Activated naive CD4-positive, alpha-beta T cell treated with anti-CD3 and anti-CD28 coated beads, Interleukin-2, amount 50 U/mL, for 16 hours (primary cell): ENCODE measurements at places on chromosomes 3 and 15.
A peak's percentile ranks its signal among the peaks of the same experiment; 100 is the strongest.

DNA sequence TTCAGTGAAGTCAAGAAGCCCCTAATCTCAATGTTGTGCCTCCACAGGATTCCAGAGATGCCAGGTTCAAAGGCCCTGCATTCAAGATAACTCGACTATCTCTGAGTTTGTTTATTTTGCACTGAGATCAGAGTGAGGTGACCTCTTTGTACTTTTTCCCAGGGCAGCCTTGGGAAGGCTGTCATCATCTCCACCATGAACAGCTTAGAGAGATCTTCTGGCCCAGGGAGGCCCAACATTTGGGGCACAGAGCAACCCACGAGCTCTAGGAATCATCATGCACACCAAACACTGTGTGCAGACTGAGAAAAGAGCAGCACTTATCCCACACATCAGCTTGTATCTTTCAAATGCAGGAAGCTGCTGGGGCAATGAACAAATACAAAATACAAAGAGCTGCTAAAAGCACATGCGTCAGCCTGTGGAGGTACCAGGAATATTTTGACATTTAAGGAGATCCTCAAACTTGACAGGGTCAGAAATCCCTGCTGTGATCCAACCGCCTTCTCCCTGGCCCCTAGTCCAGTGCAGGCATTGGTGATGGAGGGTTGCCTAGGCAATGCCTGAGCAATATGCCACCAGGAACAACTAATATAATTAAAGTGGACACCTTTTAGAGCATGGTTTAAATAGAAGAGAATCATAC, 33.6 kb downstream of the TRIM42 start:
- no peak for DNase-seq

DNA sequence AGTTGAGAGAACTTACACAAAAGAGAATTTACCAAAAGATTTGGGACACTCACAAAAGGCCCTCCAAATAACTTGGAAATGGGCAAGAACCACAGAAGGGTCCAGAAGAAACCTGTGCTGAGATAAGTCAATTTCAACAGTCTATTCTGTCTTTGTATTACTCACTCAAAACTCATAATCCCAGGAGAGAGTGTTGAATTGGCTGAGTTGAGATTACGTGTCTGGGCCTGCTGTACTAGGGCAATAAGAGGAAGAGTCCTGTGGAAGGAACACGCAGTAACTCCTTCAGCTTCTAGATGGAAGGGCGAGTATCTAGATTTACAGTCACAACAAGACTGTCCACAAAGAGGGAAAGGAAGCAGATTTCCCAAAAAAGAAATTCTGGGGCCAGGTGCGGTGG, 42.5 kb upstream of the DYNC1LI1 start:
- DNase-seq: no peak

DNA sequence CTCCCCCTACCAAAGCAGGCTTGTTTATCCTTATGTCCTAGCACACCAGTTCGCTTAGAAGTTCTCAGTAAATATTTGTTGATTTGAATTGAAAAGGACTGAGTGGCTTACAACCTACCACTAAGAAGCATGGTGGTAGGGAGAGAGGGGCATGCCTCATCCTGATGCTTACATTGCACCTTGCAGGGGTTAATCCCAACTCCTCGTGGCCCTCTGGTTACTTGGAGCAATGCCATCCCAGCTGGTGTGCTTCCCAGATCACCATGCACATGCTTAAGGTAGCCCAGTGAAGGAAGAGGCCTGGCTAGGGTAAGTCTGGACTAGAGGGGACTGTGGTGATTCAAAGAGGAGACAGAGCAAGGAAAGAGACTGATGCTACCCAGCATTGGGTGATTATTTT, 253.3 kb downstream of the CLSTN2 start:
- DNase-seq: no peak

DNA sequence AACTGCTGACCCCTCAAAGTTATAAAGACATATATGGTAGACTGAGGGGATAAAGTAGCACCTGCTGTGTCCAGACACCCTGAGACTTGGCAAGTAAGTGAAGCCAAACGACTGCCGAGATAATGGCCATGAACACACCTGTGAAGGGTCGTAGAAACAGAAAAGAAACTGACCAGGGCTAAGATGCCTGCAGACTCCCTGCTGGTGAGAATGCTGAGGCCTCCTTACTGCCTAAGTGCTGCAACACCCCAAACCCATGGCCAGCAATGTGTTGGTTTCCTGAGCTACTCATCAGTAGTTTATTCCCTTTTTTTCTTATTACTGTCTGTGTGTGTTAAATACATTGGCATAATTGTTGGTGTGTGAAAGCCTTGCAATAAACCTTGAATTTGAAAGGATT, 233.8 kb downstream of the ZNF385D start:
- no peak for DNase-seq

- no peak for DNase-seq
These were observed 8.6 kb downstream of the GPR15 start for GRCh38 chr3:98540346-98540745.

DNA sequence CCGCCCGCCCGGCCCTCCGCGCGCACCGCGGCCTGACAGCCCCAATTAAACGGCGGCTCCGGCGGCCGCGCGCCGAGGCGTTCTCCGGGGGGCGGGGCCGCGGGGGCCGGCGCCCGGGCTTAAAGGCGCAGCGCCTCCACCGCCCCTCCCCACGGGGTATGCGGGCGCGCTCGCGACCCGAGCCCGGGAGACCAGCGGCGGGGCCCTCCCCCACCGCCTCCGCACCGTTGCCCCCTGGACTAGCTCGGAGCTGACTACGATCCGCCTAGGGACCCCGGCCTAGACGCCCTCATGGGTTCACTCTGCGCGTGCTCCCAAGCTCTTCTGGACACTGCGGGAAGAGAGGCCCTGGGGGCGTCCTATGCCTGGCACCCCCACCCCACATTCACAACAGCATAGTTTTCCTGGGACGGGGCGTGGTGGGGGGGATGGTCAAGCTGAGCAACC, at the start of gene DUSP7:
Gene DUSP7 (minus strand): TSS at position 51 of the 447 bp plus-strand sequence. CDS start 205 bp downstream, outside the sequence.
- peak; percentile 80 for DNase-seq

GRCh38 chr3:167936019-167936418, 159.7 kb downstream of the GOLIM4 start:
- no peak for DNase-seq

DNA sequence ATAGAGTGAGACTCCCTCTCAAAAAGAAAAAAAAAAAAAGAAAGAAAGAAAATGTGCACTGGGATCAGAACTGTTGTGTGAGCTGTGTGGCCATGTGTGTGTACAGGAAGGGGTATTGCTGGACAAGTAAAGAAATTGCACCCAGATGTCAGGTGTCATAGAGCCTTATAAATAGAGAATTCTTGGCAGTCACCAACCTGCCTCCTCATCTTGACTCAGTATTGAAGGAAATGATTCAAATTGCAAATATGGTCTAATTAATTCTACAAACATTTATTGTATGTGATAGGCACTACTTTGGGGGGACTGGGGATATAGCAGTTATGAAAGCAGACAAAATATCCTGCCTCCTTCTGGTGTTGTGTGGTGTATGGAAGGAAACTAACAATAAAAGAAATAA, 243.8 kb upstream of the TTC14 start:
- DNase-seq: no peak

GRCh38 chr3:14453876-14454638, 51.7 kb downstream of the SLC6A6 start:
- DNase-seq: no peak

- DNase-seq: no peak
These were observed 124.2 kb downstream of the IMPG2 start for GRCh38 chr3:101195951-101196713.

- no peak for DNase-seq
These were observed 4.5 kb downstream of the RPL22L1 start for GRCh38 chr3:170865209-170866094.

DNA sequence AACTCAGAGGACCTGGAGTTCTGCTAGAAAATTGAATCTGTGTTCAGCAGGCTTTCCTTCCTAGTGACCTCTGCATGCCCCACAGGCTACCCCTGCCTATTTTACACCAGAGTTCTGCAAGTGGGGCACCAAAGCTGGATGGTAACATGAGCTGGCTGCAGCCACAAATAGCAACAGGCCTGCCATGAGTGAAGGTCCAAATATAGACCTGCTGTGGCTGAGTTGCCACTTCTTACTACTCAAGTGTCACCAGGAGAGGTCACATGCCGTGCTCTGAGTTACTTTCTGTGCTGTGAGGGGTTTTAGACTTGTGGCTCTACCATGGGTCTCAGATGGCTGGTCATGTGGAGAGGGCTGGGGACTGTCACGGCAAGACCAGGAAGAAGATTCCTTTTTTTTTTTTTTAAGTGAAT, at the start of gene FSD2:
Gene FSD2 (minus strand): TSS at position 76 of the 413 bp plus-strand sequence. CDS start 18,679 bp downstream, outside the sequence.
- DNase-seq: no peak

- DNase-seq: no peak
These were observed 67.3 kb downstream of the TGFBR2 start for GRCh38 chr3:30673425-30674341.

- no peak for DNase-seq
These were observed 288.9 kb downstream of the ZBBX start for GRCh38 chr3:167091226-167091625.

GRCh38 chr3:3686907-3687648, 112.2 kb upstream of the LRRN1 start:
- no peak for DNase-seq

DNA sequence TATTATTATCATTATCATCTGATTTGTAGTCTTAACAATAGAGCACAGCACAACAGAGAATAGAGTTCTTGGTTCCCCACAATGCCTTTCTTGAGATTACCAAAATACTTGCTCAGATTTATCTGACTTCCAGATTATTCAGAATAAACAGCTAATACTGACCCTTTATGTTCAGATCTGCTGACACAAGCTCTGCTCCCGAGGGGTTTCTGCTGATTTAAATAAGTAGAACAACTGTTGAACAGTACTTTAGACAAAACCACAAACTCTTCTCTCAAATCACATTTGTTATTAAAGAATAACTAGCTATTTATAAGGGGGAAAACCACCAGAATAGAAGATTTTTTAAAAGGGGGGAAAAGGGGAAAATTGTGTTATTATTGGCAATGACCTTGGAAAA, 380.2 kb upstream of the ATP11B start:
- DNase-seq: no peak
